Activated CD4-positive, alpha-beta T cell treated with anti-CD3 and anti-CD28 coated beads for 1 hour (primary cell): ENCODE measurements at places on chromosomes 6 and 20.

DNA sequence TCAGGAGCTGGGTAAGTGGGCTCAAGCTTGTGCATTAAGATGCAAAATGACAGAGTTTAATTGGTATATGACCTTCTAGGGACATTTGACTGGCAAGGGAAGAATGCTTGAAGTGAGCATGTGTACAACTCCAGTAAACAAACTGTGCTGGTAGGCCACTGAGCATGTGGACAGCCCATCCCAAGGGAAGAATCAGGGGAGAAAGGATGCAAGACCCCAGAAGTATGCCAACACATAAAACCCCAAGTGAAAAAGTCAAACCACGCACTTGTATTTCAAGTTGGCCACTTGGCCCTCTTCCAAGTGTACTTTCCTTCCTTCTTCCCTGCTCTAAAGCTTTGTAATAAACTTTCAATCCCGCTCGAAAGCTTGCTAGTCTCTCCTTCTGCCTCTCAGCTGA is 10.4 kb upstream of the THBD start:
- DNase-seq = no peak

GRCh38 chr20:57881466-57882385 is 171.9 kb upstream of the PMEPA1 start:
- no peak for DNase-seq

DNA sequence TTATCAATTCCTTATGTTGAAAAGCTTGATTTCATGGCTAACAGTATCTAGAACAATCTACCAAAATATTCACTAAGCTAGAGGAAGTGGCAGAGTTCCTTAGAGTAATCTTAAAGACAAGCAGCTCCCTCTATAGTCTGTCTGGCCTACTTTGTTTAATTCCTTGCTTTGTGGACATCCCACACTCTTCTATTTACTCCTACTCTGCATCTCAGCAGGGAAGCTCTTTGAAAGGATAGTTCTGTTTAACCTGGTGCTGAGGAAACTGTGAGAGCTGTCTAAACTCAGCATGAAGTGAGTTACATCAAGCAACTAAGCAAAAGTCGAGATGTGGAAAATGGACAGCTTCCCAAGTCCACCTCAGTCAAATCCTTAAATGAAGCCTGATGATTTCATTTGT is 4.3 kb downstream of the REV3L start:
- no peak for DNase-seq

- DNase-seq = no peak
These were observed 122.9 kb upstream of the SLC22A23 start for GRCh38 chr6:3579652-3580175.

DNA sequence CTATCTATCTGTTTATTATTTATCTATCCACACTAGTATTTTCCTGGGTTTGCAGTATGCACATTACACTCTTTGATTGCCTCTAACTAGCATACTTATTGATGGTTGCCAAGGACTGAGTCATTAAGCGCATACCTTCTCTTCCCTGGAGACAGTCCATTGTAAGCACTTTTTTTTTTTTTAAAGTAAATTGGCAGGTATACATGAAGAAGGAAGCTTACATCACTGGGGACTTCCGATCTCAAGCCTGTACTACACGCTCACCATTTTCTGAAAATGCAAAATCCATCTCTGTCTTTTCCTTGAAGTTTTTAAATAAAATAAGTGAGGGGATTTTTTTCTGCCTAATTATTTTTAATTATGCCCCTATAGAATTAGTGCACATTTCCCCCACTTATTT is 63.5 kb downstream of the HMGN3 start:
- no peak for DNase-seq

DNA sequence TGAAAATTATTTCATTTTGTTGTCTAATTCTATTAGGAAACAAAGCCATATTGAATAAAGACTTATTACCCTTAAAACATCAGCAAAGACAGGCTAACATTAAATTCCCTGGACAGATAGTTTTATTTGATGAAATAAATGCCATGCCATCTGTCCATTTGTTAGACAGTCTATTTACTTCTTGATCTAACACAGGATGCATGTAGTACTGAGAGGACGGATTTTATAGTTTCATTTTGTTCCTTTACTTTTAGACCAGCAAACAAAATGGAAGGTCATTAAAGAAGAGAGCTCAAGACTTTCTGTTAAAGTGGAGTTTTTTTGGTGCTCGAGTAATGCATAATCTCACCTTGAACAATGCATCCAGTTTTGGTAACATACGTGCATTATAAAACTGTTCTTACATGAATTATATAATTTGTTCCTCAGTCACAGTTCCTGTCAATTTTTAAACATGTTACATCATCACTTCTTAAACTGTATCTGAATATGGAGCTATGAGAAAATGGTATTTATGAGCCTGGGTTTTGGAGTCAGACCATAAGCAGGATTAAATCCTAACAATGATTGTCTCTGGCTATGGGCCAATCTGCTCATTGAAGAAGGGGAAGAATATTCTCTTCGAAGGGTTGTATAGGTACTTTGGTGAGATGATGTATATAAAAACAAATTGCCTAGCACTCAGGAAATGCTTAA is 46.0 kb downstream of the RFX6 start:
- DNase-seq = no peak

DNA sequence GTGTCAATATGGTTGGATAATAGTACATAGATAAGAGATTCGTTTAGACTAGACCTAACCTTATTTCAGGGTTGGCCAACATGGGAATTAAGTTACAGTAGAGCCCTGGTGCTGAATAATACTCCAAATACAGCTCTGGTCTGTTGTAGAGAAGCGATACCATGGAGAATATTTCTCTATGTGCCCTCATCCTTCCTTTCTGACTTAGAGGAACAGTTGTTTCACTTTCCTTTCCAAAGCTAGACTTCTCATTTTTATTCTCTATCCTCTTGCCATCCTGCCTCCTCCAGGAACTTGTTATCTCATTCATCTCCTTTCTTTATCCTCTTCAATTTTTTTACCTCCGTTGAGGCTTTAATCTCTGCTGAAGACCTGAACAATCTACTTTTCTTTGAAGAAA is 68.9 kb downstream of the EDN1 start:
- no peak for DNase-seq

GRCh38 chr20:47951521-47951971 is 166.3 kb upstream of the SULF2 start:
- no peak for DNase-seq

DNA sequence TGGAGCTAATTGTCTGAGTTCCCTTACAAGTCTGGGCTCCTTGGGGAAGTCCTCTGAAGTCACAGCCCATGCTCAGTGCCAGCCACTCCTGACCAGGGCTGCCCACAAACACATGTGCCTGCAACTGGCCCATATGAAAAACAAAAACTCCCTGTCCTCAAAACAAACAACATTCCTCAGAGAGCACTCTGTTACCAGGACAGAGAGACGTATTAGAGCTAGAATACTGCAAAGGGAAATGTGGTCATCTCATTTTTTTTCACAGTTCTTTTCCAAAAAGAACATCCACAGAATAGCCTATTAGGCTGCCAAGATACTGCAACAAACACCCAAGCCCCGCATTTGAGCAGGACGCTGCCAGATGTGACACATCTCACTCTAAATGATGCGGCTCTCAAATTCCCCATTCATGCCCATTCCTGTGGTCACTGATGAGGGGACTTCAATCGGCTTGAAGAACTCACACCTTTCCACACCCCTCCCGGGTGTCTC is 71.1 kb downstream of the SLC22A23 start:
- no peak for DNase-seq

DNA sequence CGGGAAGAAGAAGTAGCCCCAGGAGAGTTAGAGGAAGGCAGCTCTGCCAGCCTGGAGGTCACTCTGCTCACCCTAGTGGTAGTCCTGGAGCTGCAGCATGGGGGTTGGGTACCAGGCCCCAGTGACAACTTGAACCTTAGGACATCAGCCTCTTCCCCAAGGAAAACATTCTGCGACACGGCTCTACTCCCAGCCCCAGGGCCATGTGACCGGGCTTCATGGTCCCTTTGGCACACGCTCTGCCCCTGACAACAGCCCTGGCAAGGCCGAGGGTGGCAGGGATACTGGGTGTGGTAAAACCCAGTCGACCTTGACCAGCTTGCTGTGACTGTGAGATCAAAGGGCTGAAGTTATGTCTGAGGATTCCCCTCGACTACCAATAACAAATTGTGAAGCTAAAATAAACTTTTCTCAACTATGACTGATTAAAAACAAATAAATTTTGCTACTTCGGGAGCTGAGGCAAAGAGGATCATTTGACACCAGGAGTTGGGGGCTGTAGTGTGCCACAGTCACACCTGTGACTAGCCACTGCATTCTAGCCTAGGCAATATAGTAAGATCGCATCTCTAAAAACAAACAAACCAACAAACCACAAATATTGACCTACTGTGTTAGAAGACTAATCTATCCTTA is 24.4 kb upstream of the ARID1B start:
- no peak for DNase-seq

DNA sequence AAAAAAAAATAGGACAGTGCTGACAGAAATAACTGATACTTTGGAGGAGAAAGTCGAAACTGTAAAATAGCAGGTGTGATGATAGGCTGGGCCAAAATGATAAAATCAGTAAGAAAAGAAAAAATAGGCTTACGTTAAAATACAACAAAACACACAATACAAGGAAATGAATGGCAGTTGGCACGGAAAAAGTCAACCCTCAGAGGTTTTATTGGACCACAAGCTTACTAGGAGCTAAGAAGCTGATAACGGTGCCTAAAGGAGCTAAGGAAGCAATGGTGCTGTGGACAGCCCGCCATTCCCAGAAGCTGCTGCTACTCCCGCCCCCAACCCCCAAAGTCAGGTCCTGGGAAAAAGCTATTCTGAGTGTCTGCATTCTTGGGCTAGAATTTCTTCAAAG is 55.9 kb upstream of the RNF146 start:
- no peak for DNase-seq

GRCh38 chr20:23085436-23086055 is 578 bp downstream of the CD93 start:
- DNase-seq = no peak

DNA sequence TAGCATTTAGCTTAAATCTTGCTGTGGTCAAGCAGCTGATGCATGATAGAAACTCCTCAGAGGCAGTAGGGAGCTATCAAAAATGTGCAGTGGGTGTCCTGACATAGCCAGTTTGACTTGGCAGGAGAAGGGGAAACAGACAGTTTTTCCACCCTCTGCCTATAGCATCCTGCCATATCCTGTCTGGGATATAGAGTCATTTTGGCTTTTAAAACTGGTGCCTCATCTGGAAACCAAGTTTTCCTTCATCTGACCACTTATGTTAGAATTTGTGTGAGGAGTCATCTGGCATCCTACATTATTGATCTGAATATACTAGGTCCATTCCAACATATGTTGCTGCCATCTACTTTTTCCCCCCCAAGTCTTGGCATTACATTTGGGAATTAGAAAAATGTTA is 284.1 kb downstream of the CD109 start:
- DNase-seq = no peak

GRCh38 chr6:166169549-166170421 is 2.1 kb upstream of the TBXT start:
- DNase-seq = no peak

DNA sequence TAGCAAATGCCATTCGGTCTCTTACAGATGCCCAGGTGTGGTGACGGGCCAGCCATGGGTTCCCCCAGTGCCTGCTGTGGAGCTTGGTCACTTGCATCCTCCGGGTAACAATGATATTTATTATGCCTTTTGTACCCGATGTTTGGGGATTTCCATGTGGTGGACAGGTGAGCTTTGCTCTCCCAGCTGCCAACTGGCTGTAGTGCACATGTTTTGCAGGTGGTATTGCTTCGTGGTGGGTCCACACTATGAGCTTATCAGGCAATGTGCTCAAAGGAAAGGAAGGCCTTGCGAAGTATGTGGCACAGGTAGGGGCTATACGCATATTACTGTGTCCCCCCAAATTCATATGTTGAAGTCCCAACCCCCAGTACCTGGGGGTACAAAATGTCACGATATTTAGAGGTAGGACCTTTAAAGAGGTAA is 4.2 kb upstream of the CTCFL start:
- no peak for DNase-seq

- no peak for DNase-seq
These were observed 180.5 kb upstream of the OPRM1 start for GRCh38 chr6:153858529-153858928.

GRCh38 chr6:146297815-146298214 is 245.8 kb upstream of the RAB32 start:
- no peak for DNase-seq

DNA sequence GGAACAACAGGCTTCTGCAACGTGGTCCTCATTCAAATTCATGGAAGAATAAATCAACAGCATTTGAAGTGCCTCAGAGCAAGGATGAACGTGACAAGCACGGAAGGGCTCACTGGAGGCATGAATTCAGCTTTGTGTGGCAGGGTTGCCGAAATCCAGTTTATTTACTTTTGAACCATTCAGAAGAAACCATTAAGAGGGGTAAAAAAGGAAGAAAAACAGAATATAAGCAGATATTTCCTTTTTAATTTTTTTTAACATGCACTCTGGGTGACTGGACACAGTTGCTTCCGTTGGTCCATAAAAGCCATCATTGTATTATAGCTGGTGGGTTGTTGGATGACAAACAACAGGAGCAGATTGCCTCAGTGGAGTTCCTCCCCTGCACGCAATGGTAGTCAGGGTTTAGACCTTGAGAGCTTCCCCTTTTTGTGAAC is 17.3 kb upstream of the SNRPB2 start:
- no peak for DNase-seq

- DNase-seq = no peak
These were observed 8.4 kb downstream of the PAX1 start for GRCh38 chr20:21713901-21714296.

DNA sequence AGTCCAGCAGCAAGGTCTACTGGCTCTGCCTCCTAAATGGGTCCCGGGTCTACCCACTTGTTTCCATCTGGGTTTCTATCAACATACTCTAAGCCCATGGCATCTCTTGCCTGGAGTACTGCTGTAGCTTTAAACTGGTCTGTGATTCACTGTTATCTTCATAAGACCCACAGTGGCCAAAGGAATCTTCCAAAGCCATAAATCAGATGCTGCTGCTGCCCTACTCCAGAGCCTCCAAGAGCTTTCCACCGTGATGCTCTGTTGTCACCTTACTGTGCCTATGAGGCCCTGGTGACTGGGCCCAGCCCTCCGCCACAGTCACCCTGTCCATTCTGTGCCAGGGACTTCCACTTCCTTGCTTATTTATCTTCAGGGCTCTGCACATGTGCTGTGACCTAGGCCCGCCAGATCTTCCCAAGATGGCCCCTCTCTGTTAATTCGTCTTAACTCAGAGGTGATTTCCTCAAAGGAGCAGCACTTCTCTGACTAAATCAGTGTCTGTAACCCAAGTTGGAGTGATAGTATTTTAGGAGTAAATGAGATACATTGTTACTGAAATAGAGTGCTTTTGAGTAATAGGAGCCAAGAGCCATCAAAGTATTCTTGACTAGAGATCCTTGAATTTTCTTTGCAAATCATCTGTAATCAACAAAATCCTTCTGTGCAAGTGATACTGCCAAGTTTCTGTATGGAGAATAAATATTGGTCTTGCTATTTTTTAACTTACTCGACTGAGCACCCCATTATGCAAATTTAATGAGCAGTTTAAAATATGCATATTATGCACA is 102.5 kb downstream of the PPP1R14C start:
- no peak for DNase-seq
